Activated T-cell treated with anti-CD3 and anti-CD28 coated beads for 4 hours (primary cell): ENCODE measurements at places on chromosomes 12 and 14.

GRCh38 chr12:102971227-102971626, 13.8 kb downstream of the ASCL1 start:
- DNase-seq: no peak

DNA sequence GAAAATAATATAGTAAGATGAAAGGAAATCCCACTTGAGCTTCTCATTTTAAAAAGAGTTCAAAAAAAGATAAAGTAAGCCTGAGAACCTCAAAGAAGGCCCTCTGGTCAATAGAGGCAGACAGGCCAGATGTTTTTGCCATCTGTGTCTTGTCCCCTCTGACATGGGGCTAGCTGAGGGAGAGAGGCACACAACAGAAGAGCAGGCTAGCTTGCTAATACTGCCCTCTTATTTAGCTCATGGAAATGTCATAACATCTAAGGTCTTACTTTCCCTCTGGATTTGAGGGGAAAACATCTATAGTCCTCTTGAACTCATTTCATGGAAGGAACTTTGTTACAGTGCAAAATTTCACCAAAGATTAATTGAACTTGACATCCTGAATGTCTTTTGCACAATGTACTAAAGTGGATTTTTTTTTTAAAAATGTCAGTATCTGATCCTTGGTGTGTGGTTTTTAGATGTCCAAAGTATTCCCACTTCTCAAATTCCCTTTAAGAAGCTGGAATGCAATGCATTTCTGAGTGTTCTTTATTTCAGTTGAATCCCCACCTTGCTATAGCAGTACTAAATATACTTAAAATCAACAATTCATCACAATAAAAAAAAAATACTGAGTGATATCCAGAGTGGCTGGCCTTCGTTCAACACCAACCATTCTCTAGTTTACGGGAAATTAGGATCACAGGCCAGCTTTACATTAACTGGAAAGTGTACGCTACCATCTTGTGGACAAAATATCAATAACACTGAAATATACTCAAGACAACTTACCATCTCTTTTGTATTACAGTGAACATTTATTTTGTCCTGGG, 176.7 kb downstream of the PAH start:
- DNase-seq: no peak

GRCh38 chr14:27061299-27061698, 463.5 kb upstream of the NOVA1 start:
- no peak for DNase-seq

- no peak for DNase-seq
Observed at GRCh38 chr12:95057424-95057823, 16.0 kb downstream of the NR2C1 start.

DNA sequence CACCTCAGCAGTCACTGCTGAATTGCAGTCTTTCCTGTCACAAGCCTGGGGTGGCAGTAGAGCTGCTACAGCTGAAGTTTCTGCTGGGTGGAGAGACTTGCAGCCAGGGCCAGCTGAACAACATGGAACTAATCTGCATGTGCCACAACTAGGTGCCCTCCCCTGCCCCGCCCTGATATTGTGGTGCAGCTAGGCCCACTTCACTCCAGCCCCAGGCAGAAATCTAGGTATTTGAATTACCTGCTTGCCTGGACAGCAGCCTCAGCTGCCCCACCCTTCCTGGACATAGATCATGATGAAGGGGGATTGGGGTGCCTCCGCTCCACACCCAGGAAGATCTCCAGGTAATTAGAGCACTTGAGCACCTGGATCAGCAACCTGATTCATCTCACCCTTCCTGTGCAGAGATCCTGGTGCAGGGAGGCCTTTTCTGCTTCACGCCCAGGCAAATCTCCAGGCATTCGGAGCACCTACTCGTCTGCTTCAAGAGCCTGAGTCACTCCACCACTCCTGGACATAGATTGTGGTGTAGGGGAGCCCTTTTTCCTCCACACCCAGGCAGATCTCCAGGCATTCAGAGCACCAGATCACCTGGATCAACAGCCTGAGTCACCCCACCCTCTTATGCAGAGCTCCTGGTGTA, 477.0 kb downstream of the SOX5 start:
- DNase-seq: no peak

GRCh38 chr14:104782808-104783139, 12.8 kb downstream of the AKT1 start:
- DNase-seq: no peak

GRCh38 chr12:2297658-2298057, 244.9 kb downstream of the CACNA1C start:
- no peak for DNase-seq

GRCh38 chr12:83256562-83256961, 569.9 kb downstream of the TMTC2 start:
- no peak for DNase-seq

DNA sequence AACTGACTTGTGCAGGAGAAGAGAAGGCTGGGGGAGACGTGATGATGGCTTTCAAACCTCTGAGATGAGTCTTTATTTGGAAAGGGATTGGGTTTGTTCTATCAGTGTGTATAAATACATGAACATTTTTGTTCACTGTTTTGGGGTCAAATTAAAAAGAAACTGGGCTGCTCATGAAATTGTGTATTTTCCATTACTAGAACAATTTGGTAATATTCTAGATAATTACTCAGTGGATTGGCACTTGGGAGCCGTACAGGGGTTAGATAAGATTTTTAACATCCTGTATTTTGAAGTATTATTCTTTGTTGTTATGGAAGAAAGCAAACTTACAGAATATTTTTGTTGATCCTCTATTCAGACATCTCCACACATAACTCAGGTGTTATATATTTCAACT, 340.6 kb downstream of the PRKD1 start:
- DNase-seq: no peak

DNA sequence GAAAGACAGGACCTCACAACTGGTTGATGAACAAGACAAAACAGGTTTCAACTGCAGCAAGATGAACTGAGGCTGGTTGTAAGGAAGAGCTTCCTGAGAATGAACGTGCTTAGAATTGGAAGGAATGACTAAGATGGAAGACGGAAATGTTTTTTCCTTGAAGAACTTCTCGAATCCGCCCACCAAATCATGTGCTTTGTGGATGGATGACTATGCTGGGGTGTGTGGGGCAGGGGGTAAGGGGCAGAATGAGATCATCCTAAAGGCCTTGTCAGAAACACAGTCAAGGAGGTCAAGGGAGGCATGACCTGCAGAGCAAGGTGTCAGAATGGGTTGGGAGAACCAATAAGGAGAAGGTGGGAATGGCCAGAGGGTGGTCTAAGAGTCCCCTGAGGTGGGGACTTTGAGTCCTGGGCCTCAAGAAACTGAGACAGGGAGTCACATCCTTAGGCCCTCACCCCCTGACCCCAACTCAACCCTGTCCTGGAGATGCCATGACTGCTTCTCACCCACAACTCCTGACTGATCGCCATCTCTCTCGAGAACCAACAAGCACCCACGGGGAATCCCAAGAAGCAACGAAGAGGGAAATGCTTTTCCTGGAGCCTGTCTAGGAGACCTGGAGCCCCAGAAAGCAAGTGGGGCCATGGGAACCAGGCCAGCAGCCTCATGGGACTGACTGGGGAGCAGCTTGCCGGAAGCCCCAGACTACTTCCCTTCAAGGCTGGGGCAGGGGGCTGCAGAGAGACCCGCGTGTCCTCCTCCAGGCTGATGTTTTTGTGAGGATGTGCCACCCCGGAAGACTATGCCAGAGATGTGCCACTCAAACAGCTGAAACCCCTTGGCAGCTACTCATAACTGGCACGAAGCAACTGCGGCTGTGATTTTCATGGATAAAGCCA, 84.0 kb downstream of the ACTN1 start:
- no peak for DNase-seq

GRCh38 chr12:38711054-38711453, 194.3 kb downstream of the CPNE8 start:
- no peak for DNase-seq

GRCh38 chr12:113366827-113367226, 8.4 kb downstream of the PLBD2 start:
- DNase-seq: no peak

DNA sequence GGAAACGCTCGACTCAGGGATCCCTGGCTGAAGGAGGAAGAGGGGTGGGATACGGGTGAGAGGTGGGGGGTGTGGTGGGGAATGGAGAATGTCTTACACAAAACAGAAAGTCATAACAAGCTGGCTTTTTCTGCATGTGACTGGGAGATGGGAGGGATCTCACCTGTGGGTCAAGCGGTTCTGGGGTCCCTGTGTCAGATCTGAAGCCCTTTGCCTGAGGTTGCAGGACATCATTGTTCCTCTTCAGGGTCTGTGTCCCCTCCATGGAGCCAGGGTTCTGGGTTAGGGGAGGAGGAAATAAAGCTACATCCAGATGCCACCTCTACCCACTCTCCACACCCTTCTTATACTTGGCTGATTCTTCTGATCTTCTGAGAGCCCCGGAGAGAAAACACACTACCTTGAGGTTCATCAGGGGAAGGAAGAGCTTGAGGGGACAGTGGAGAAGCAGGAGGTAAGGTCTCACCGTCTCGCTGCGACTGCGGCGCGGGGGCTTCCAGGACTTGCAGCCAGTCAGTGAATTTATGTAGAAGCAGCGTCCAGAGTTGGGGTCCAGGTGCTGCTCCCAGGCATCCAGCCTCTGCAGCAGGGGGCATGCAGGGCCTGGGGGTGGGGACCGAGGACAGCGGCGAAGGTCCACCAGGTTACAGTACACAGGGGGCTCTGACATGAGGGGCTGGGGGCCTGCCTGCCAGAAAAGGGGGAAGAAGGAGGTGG, 2.5 kb downstream of the ARHGAP9 start:
- DNase-seq: no peak

- no peak for DNase-seq
Observed at GRCh38 chr12:123929946-123930583, 42.6 kb downstream of the CCDC92 start.

GRCh38 chr14:97061198-97061597, 264.0 kb downstream of the VRK1 start:
- DNase-seq: no peak

DNA sequence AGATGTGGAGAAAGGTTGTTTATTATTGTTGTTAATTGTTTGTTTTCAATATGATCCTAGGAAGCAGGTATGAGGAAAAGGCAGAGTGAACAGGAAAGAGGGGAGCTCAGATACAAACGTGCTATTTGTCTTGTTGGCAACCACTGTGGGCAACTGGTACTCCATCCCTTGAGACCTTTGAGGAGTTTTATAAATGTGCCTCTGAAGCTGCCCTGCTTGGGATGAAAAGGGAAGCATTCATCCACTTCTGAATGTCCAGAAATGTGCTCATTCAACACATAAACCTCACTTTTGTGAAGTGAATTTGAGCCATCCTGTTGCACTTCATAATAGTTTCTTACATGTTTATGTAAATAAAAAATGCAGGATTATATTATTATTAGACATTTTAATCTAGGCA, 164.3 kb upstream of the PDZRN4 start:
- DNase-seq: no peak

DNA sequence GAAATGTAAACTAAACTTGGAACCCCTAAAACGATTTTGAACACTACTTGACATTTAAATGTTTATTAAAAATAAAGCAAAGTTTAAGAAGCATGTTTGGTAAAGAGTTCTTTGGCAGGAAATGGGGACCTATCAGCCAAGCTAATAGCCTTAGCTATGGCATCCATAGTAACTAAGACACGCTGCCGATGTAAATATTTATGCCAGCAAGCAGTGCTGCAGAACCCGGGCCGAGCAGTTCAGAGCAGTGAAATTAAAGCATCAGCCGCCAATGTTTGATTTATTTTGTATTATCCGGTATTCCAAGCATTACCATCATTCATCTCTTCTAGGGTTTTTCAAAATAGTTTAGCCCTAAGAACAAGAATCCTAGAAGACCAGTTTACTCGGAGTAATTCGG, 61.6 kb downstream of the PPP2R5C start:
- DNase-seq: no peak
